ENCODE measurements at places on chromosomes 7 and 10. TPM values are rescaled to one million over a fixed set of nuclear protein-coding genes. Genes with fewer than 3 reads are reported as not detected.
A peak's percentile ranks its signal among the peaks of the same experiment; 100 is the strongest.

The NUTM2E gene
- not detected for polyA plus RNA-seq

The CELF2 gene
- polyA plus RNA-seq = 137 TPM

The CYP3A5 gene
- polyA plus RNA-seq = not detected

The LRIT2 gene
- not detected for polyA plus RNA-seq

The FLNC gene
- polyA plus RNA-seq = not detected

GRCh38 chr10:72126184-72126871, 38.0 kb upstream of the SPOCK2 start:
- no peak for DNase-seq

- no peak for DNase-seq
These were observed 283.0 kb downstream of the HDAC9 start for GRCh38 chr7:18778594-18778993.

- peak; percentile 31 for DNase-seq
These were observed 212.4 kb downstream of the CCSER2 start for GRCh38 chr10:84540617-84541288.

- DNase-seq = no peak
These were observed 20.0 kb upstream of the CREB3L2 start for GRCh38 chr7:138021889-138022288.

- no peak for DNase-seq
These were observed 111.0 kb downstream of the LRRTM3 start for GRCh38 chr10:67036808-67037207.

DNA sequence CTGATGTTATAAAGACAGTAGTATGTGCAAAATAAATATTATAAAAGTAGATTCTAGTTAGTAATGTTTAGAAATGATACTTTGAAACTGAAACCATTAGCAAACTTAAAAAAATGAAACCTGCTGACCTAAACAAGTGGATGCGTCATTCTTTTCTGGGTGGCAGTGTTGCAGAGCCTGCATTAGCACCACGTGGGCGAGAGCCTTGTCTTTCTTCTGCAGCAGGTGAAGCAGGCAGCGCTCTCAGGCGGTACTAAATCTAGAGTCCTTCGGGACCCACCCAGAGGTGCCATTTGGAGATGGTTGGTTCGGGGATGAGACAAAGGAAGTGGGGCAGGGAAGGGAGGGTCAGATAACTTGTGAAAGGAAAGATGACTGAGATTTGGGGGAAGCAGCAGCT, 759.1 kb upstream of the IGFBP3 start:
- no peak for DNase-seq

- no peak for DNase-seq
These were observed 6.1 kb upstream of the NOM1 start for GRCh38 chr7:156943091-156944041.

DNA sequence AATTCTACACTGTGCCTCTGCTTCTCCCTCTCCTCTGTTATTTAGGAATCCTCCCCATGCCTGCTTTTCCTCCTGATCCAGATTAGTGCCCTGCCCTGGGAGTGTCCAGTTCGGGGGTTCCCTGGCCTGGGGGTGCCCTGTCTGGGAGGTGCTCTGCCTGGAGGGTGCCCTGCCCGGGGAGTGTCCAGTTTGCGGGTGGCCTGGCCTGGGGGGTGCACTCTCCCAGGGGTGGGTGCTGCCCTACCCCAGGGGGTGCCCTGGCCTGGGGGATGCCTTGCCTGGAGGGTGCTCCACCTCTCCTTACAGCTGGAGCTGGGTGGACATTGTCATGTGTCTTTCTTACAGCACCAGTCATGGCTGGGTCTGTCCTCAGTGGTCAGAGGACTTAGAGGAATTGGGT, 20.2 kb downstream of the RAMP3 start:
- DNase-seq = no peak

- no peak for DNase-seq
These were observed 45.4 kb downstream of the CALML3 start for GRCh38 chr10:5570007-5570655.

- peak; percentile 28 for DNase-seq
These were observed 13.0 kb upstream of the STK31 start for GRCh38 chr7:23696916-23697441.

DNA sequence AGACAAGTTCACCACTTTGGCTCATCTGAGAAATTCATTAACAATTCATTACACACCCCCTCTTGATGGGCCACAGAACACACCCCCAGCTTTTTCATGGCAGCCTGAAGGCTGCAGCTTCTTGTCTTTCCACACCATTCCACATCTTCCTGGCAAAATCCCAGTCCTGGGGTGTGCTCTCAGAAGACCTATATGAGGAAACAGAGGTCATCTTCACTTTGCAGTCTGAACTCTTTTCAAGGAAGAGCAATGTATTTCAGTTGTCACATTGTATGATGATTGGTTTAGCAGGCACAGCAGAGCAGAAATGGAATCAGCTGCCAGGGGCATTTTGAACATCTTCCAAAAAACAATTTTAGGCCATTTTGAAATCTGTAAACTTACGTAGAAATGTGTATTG, 7.8 kb upstream of the LRRC27 start:
- DNase-seq = no peak

GRCh38 chr7:130145424-130146100, 59.6 kb downstream of the TMEM209 start:
- DNase-seq = no peak

GRCh38 chr7:49486974-49487829, 286.2 kb upstream of the VWC2 start:
- DNase-seq = no peak

DNA sequence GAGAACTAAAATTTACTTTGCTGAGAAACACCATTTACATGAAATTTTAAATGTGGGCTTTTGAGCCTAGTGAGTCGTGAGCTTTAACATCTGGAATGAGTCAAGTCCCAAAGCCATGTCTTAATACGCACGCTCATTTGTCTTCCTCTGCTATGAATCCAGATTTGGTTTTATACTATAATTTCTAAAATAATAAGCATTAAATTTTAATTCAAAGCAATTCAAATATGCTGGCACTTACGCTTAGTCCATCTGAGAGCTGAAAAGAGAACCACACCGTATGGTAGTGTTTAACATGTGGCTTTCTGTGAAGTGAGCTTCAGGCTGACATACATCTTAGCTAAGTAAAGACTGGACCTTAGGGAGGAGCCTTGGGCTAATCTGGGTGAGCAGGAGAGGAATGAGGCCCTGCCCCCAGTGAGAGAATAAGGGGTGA, 52.2 kb downstream of the CUBN start:
- DNase-seq = no peak
